ENCODE measurements at places on chromosomes 3 and 15.

GRCh38 chr3:33124638-33125037, 10.8 kb downstream of the CRTAP start:
- DNase-seq, result no peak

GRCh38 chr3:153749070-153749610, 372.1 kb upstream of the ARHGEF26 start:
- DNase-seq, result no peak

GRCh38 chr15:77786956-77787355, 154.2 kb upstream of the LINGO1 start:
- no peak for DNase-seq

DNA sequence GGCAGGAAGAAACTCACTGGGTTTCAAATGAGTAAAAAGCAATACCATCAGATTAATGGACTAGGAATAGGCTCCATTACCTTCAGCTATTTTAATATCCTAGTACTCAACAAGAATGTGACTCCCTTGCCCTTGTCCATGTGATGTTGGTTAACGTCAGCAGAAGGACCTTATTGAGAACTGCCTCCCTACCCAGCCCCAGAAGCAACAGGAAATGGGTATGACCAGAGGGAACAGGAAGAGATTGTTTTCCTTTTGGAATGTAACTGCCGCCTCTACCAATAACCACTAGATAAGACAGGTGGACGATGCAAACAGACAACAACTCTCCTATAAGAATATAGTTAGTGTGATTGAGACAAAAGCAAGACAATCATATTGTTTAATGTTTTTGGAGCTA, 10.4 kb upstream of the MME start:
- no peak for DNase-seq

DNA sequence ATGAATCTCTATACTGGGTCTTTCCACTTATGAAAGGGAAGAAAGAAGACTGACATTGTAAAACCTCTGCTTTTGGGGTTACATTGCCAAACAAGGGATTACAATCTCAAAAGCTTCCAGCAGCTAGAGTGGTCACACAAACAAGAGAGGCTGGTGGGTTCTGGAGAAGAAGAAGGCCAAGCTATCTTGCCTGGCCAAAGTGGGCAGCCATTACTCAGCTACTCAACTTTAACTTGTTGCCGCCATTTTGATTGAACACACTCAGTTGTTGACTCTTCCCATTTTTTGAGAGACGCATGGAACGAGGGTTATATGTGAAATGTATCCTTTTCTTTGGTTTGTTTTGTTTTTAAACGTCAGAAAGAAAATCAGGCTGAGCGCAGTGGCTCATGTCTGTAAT, 50.9 kb downstream of the BHLHE40 start:
- no peak for DNase-seq

DNA sequence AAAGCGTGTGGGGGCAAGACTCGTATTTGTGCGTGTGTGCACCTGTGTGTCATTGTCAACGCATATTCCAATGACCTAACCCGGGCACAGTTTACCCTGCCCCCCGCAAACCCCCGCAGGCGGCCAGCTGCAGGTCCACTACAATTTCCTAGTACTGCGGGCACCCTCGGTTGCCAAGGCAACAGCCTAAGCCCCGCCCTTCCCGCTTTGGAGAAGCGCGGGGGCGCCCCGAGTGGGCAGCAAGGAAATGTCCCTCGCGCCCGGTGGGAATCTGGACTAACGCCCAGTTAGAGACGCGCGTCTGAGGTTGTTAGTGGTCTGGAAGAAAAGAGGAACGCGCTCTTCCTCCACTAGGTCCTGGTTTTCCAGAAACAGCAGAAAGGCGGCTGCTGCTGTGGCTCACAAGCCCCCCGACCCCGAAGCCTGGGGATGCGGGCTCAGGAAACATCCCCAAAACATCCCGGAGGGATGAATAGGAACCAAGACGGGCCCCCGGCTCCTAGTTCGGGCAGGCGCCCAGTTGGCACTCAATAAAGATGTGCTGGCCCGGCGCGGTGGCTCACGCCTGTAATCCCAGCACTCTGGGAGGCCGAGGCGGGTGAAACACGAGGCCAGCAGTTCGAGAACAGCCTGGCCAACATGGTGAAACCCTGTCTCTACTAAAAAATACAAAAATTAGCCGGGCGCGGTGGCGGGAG, 1.1 kb downstream of the ABHD14A start:
- DNase-seq, result no peak

DNA sequence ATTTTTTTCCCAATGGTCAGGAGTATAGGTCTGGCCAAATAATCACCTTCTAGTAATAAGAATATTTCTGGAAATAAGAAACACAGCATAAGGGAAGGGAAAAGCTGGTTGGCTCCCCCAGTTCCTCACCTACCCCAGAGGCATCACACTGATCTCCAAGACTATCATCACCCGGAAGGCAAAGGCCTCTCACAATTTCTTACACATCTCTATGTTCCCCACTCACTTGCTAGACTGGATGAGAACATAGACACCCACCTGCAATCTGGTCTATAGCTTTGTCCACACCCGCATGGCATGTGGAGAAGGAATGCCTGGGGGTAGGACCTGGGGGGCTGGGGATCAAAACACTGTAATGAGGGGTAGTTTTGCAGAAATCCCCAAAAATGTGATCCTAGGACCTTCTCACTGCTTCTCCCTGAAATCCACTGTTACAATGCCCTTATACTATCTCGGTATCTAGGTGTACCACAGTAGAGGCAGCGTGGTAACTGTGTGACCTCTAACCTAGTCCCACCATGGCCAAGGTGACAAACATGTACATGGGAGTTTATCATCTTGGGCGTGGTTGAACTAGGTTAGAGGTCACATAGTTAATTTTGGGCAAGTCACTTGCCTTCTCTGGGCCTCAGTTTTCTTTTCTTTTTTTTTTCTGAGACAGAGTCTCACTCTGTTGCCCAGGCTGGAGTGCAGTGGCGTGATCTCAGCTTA, 29.5 kb upstream of the NRROS start:
- DNase-seq, result no peak

All from bone marrow (tissue), 2 donors.